ENCODE measurements at places on chromosomes 5 and 9.

GRCh38 chr5:82639393-82640144 is 361.4 kb upstream of the RPS23 start:
- DNase-seq, result no peak

- no peak for DNase-seq
These were observed 170.9 kb upstream of the STK32A start for GRCh38 chr5:147063943-147064342.

- DNase-seq, result no peak
These were observed 69.8 kb upstream of the CCDC112 start for GRCh38 chr5:115366223-115366622.

GRCh38 chr9:7324152-7324598 is 475.4 kb downstream of the DMAC1 start:
- DNase-seq, result no peak

DNA sequence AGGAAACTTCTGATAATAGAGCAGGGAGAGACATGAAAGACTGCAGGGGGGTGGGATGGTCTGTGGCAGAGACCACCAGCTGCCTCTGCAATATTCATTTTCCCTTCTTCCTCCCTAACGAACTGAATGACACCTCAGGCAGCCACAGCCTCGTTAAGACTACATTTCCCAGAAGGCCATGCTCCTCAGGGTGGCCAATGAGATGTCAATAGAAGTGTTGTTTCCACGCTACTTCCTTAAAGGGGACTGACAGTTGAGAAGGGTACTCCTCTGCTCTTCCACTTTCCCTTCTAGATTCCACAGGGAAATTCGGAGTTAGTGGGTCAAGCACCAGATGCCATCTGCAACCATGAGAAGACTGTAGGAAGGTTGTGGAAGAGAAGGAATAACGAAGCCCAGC is 52.0 kb upstream of the DAPK1 start:
- peak; percentile 43 for DNase-seq

GRCh38 chr9:108803428-108804065 is 52.2 kb downstream of the ACTL7B start:
- no peak for DNase-seq

DNA sequence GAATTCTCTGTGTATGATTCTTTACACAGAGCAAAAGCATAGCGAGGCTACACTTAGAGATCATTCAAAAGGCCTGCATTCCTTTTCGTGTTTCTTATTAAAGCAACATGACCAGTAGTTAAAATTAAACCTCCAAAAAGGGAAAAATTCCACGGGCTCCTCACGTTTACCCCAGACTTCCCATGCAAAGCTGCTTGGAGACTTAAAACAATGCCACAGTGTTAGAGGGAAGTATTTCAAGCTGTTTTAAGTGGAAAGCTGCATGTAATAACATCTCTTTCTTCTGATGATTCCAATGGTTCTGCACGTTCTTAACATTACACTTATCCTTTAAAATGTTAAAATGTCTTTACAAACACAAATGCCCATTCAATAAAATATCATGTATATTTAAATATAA is 405.2 kb downstream of the SEMA5A start:
- no peak for DNase-seq

GRCh38 chr5:146772881-146773466 is 105.6 kb downstream of the PPP2R2B start:
- DNase-seq, result no peak

- no peak for DNase-seq
These were observed 419.5 kb upstream of the TLE4 start for GRCh38 chr9:79152306-79152705.

DNA sequence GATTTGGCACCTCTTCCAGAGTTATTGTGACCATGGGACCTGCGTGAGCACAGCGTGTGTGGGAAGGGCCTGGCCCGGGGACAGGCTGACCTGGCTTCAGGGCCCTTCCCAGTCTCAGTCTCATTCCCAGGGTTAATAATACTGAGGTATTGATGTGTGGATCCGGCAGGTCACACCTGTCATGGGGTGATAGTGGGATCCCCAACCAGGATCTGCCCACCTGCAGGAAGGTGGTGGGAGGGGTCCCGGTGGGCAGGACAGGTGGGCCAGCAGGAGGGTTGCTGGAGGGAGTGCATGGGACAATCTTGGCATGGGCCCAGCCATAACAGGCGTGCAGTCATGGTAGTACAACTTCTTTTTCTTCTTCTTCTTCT is 55.4 kb downstream of the COL15A1 start:
- DNase-seq, result no peak

GRCh38 chr9:69577123-69577522 is 95.0 kb downstream of the APBA1 start:
- no peak for DNase-seq

DNA sequence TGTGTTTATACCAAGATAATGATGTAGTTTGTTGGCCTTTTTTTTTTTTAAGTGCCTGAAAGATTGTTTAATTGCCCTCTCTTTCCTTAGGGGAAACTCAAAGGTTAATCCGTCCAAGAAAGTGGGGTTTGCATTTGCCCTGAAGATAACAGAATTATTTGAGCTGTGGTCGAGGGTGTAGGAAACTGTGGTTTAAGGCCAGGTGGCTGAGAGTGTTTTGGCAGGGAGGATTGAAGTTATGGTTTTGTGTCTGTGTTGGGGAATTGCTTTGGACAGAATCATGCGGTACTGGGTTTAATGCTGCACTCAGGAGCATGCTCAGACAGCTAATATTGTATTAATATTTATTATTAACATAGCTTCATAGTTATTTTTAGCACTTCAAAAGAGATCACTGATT is 509.8 kb downstream of the EBF1 start:
- DNase-seq, result no peak

GRCh38 chr9:132670457-132671391 is at the start of gene GTF3C4:
TSS of gene GTF3C4 (plus strand) at chr9:132670464. CDS start at chr9:132670599, 135 bp downstream.
- peak; percentile 75 for DNase-seq

DNA sequence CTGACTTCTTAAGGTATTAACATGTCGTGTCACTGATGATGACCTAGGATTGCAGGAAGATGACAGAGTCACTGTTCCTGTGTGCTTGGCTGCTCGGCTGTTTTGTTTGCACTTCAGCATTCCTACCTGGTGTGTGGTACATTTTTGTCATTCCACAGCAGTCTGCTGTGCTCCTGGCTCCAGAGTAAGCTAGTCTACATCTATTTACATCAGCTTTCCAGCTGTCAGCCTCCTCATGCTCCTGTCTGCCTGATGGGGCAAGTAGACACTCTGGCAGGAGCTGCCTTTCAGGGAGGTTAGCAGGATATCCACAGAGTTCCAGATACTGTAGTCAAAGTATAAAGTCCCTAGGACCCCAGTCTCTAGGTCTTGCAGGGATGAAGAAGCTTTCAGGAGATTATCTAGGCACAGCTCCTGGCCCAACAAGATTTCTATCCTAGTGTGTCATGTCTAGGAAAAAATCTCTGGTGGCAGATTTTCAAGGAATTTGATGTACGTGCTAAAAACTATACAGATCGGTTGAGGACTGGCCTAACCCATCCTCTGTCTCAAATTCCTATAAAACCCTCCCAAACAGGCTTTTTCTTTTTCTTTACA is 28.4 kb downstream of the RUSC2 start:
- no peak for DNase-seq

DNA sequence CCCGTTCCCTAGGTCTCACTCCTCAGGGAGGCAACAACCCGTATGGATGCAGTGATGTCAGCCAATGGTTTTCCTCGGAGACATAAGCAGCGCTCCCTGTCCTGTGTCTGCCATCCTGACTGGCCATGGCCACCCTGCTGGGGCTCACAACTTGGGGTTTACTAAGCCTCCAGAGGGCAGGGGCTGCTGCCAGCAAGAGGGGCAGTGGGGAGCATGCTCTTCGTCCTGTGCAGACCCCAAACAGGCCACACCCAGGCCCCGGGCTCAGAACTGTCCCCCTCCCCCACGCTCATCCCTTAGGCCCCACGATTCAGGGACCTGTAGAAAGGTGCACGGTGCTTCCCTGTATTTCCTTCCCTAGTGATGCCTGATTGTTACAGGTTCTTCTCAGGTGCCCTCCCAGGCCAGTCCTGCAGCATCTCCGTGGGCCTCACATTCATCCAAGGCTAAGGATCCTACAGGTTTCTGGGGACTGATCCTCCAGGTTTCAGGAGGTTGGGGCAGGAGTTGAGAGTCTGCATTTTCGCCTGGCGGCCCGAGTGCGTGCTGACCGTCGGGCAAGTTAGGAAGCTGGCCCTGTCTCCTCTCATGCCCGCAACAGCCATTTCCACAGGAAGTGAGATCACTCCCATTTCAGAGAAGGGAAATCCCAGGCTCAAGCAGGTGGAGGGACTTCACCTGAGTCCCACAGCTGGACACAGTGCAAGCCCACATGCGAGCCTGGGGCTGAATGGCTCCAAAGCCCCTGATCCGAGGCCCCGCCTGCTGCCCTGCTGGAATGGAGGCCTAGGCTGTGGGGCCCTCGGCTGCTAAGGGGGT is 217.6 kb downstream of the ROR2 start:
- DNase-seq, result no peak

DNA sequence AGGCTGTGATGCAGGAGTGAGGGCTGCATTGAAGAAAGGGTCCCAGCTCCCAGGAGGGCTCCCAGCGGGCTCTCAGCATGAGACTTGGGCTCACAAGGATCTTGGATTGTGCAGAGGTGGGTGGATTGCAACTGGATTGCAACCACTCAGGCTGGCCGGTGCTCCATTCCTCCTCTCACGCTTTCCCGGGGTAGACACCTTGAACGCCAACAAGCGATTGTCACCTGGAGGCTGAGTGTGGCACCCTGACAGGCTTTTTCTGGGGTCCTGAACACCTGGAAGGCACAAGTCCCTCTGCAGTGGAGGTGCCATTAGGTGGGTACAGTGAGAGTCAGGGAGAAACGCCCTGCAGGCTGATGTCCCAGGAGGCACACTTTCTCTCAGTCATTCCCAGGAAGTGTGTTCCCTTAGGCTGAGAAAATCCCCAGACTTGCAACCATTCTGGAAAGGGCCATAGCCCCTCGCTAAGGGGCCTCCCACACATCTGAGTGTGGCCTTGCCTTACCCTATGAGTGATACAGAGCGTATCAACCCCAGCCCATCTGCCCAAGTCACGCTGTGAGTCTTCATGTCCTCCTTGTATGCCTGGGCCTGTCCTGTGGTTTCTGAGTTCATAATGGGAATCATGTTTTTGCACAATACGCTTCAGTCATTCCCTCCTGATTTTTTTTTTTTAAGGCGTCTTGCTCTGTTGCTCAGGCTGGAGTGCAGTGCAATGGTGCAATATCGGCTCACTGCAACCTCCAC is 488.1 kb downstream of the IRX1 start:
- no peak for DNase-seq

GRCh38 chr5:111551569-111552275 is 39.4 kb upstream of the STARD4 start:
- no peak for DNase-seq

DNA sequence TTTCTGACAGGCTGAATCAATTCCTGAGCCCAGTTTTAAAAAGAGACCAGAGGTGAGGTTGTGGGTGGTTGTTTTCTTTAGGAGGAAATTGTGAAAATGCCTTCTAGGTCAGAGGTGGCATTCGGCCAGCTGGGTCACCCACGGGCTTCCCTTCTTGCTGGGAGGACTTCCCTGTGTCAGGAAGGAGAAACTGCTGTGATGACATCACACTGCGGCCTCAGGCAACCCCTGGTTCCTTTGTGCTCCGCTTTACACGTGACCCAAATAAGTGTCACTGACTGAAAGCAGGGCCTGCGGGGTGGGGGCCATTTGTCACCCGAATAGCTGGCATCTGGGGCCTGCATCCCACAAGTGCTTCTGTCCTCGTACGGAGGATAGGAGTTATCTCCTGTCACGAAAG is 39.7 kb downstream of the FABP6 start:
- DNase-seq, result peak; percentile 79

DNA sequence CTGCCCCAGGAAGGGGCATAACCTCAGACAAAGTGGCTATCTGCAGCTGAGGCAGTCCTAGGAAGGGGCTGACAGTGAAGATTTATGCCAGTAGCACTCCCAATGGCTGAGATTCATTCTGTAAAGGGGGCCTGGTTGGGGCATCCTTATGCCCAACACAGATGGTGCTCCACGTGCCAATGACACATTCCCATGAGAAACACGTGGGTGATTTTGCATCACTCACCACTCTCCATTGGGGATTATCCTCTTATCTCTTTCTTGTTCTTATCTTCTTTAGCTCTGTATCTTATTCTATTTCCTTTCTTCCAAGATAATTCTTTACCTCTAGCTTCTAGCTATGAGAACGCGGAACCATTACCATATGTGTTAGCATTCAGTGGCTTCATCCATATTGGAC is 194.0 kb upstream of the TUT7 start:
- no peak for DNase-seq

DNA sequence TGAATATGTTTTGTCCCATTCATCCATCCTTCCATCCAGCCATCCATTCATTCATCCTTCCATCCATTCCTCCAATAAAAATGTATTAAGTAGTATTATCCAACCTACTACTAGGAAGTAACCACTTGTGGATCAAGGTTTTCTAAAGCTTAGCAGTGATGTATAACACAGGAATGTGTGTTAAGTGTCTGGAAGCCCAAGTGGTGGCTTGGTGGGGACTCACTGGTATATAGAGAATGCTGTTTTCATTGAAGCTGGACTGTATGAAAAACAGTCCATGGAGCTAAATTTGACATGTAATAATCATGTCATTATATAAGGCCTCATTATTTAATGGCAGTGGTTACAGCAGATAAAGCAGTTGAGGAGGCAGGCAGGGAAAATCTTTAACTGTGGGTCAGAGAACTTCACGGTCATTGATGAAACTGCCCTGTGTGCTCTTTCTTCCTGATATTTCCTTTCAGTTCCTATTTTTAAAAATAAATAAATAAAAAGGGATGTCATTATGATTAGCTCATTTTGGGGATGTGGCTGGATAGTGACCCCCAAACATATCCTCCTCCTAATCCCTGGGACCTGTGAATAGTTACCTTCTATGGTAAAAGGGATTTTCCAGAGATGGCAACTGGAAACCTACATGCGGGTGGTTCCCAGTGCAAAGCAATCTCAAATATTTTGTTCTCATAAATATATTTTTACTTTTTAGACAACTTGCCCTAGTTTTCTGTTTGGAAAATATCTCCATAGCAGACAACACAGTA is 82.3 kb downstream of the DAPK1 start:
- no peak for DNase-seq

Measured in CD4-positive, alpha-beta T cell treated with Interferon gamma for 1 hour (primary cell).